ENCODE measurements at places on chromosomes 3 and 15. TPM values are rescaled to one million over a fixed set of nuclear protein-coding genes. Genes with fewer than 3 reads are reported as not detected.

The ARPP21 gene
- total RNA-seq = not detected

DNA sequence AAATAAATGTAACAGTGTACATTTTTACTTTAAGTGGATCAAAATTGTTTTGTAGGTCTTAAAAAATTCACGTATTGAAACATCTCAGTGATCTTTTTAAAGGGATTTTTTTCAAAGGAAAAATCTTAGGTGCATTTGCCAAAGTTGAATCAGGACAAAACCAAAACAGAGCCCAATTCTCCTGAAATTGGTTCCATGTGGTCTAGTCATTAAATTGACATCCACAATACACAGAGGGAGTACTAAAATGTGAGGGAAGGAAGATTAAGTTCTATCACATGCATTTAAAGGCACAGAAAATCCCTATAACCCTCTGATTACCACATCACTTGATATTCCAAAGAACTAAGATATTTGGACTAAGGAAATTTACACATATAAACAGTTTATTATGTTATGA lies 39.3 kb upstream of the HDC start:
- H3K4me3 ChIP-seq = no peak overlapping the region
- H3K27me3 ChIP-seq = no peaks in the 10 kb centered on the region
- DNase-seq = no peak
- peaks cover 4% of the 10 kb centered on the region for H3K36me3 ChIP-seq
- no peaks in the 10 kb centered on the region for H3K4me1 ChIP-seq
- no peak overlapping the region for H3K27ac ChIP-seq

DNA sequence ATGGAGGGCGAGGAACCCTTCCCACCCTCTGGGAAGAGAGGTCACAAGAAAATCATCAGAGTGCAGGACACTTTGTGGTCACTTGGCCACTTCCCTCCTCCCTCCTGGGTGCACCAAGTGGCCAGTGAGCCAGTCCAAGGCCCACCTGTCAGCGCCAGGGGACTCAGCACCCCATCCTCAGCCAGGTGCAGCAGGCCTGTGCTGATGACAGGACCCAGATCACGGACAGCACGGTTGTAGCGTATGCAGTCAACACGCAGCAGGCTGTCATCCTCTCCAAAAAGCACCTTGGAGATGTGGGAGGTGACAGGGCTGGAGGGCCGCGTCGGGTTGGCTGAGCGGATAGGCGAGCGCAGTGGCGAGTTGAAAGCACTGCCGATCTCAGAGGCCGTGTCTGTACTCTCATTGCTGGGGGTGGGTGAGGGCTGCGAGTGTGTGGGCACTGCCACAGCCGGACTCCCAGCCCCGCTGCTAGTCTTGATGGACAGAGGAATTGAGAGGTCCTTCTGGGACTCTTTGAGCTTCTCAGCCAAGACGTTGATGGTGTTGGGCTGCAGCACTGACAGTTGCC lies 41.5 kb downstream of the SEMA3G start:
- H3K4me3 ChIP-seq = no peak overlapping the region
- no peak overlapping the region for H3K27ac ChIP-seq
- DNase-seq = no peak
- H3K4me1 ChIP-seq = no peaks in the 10 kb centered on the region
- peaks cover 52% of the 10 kb centered on the region for H3K36me3 ChIP-seq
- no peaks in the 10 kb centered on the region for H3K27me3 ChIP-seq

DNA sequence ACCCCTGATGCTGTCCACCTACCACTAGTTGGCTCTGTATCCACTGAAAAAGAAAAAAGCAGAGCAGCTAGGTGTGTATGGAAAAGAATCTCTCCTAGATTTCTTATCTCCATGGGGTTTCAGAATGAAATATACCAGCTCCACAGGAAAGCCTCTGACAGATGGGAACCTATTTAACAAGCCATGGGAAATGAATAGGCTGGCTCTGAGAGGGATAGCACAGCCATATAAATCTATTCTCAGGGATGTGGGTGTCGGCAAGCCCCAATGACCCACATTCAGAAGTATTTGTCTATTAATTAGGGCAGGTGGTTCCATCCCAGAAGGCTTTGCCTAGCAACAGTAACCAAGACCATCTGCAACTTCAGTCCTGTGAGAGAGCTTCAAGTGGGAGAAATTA lies 694.1 kb downstream of the AGBL1 start:
- no peak overlapping the region for H3K4me3 ChIP-seq
- peaks cover 20% of the 10 kb centered on the region for H3K4me1 ChIP-seq
- H3K27ac ChIP-seq = no peak overlapping the region
- H3K36me3 ChIP-seq = no peaks in the 10 kb centered on the region
- DNase-seq = no peak

The TMEM207 gene
- total RNA-seq = not detected

DNA sequence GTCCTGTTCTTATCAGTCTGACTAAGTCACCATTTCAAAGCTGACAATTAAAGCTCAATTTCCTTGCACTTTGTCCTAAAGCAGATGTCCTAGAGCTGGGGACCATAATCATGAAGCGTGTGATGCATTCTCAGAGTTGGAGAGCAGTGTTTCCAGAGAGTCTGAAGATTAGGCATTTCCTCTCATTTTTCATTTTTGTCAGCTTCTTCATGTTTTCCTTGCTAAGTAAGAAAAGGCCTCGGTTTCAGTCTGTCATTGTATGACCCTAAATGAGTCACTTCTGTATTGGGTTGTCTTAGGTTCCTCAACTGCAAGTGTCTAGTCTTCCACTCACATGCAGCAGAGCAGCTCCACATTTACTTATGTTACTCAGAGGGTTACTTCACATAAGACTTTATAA lies 257.2 kb upstream of the TPRG1 start:
- no peaks in the 10 kb centered on the region for H3K27me3 ChIP-seq
- H3K4me3 ChIP-seq = no peak overlapping the region
- no peak overlapping the region for H3K27ac ChIP-seq
- no peak for DNase-seq
- no peaks in the 10 kb centered on the region for H3K36me3 ChIP-seq
- H3K4me1 ChIP-seq = no peaks in the 10 kb centered on the region

The SLC24A1 gene
- total RNA-seq = 12.3 TPM

DNA sequence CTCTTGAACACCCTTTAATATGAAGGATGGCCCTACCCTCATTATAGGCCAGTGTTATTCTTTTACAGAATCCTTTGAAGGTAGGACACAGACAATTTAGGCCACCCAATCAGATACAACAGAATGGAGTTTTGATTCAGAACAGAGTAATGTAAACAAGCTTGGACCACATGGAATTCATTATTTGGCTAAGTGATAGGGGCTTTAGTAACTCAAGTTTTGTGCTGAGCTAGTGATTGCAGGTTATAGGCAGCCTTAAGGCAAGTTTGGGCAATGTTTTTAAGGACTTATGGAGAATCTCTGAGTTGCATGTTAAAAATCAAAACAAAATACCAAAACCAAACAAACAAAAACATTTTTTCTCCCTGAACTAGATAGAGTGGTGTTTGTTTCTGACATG lies 312.1 kb upstream of the ROBO1 start:
- H3K27me3 ChIP-seq = no peaks in the 10 kb centered on the region
- no peak overlapping the region for H3K4me3 ChIP-seq
- H3K4me1 ChIP-seq = no peaks in the 10 kb centered on the region

The ADIPOQ gene
- total RNA-seq = 6.8 TPM

DNA sequence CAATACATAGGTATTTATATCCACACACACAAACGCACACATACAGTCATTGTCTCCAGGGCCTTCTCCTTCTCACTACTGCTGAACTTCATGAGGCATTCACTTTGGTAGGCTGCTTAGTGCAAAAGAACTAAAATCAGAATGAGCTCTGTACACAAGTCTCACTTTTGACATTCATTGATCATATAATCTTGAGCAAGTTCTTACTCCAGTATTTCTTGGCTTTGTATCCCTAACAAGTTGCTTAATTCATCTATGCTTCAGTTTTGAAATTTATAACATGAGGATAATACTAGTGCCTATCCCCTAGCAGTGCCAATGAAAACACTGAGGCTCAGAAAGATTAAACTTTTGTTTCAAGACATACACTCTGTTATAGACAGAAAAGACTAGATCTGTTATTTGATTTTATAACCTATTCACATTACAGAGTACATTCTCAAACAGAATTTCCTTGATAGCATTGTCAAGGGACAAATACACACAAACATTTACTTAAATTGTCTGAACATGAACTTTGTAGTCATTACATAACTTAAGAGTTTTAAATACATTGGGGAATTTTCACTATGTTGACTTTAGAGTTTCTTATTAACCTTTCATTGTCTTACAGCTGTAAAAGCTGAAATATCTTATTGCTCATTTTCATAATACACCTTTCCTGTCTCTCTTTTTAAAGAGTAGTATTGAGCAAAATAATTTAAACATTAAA lies 55.0 kb upstream of the SI start:
- H3K27ac ChIP-seq = no peak overlapping the region
- no peak for DNase-seq
- H3K36me3 ChIP-seq = no peaks in the 10 kb centered on the region

DNA sequence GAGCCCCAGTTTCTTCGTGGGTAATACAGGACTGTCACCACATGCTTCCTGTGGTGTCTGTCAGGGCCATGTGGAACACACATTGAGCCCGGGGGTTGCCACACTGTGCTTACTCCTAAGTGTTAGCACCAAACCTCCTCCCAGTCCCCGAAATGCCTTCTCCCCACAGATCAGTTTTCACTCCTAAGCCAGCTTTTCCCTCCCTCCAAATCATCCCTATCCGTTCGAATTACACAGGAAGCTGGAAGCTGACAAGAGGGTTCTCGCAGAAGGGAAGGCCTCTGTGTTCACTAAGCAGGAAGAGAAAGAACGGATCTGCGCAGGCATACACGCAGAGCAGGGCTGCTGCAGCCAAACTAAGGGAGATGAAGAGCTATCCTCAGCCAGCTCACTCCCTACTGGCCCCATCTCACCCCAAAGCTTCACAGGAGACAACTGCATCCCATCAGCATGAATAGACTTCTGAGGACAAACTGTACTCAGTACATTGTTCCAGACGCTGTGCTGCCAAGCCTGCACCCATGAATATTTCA lies 32.3 kb downstream of the XXYLT1 start:
- no peak for DNase-seq
- H3K27ac ChIP-seq = no peak overlapping the region
- no peak overlapping the region for H3K4me3 ChIP-seq
- no peaks in the 10 kb centered on the region for H3K4me1 ChIP-seq
- no peaks in the 10 kb centered on the region for H3K36me3 ChIP-seq

DNA sequence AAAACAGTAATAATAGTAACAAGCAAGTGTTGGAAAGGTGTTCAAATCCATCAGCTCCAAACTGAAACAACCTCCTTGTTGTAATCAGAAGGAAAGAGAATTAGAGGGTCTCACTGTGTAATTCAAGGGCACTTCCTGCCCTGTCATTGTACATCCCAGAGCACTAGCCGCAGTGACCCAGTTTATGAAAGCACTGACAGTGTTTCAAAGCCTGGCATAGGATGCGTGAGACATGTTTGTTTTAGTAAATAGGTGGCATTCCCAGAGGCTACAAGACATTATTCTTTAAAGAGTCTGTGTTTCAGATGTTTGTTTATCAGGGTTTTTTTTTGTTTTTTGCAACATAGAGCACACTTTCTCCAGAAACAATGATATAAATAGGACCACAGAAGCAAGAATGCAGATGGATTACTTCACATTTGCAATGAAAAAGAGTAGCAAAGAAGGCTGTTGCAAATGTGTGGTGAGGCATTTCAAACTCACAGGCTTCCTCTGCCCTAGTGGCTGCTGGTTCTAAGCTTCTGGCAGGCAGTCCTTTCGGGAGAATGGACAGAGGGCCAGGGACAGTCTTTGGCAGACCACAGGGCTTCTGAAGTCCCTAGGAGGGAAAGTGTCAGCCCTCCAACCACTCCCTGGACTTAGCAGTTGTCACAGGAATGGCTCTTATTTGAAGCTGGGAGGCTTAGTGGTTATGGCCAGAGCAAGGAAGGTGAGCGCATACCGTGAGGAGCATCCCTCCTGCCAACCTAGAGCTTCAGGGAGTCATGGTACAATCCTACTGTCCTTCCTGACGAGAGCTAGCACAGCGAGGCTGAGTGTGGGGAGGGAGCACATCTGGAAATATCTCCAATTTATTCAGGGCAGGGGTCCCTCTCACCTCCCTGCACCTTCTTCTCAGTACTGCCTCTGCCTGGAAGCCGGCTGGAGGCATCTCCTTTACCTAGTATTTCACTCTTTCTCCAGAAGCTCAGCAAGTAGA lies 31.4 kb upstream of the TIPARP start:
- H3K4me1 ChIP-seq = no peaks in the 10 kb centered on the region
- no peak overlapping the region for H3K4me3 ChIP-seq
- H3K36me3 ChIP-seq = no peaks in the 10 kb centered on the region
- no peak overlapping the region for H3K27ac ChIP-seq
- H3K27me3 ChIP-seq = no peaks in the 10 kb centered on the region

GRCh38 chr3:187012609-187013051 lies 82.3 kb downstream of the ST6GAL1 start:
- H3K36me3 ChIP-seq = no peaks in the 10 kb centered on the region
- H3K27ac ChIP-seq = peak overlapping the region; percentile 69
- no peaks in the 10 kb centered on the region for H3K27me3 ChIP-seq
- H3K4me3 ChIP-seq = no peak overlapping the region

The UACA gene
- 119 TPM for total RNA-seq

- H3K27me3 ChIP-seq = no peaks in the 10 kb centered on the region
- H3K4me3 ChIP-seq = no peak overlapping the region
- H3K27ac ChIP-seq = no peak overlapping the region
- H3K4me1 ChIP-seq = no peaks in the 10 kb centered on the region
Observed at GRCh38 chr3:197009532-197010019, 20.0 kb downstream of the MELTF start.

GRCh38 chr3:119658994-119659393 lies 1.4 kb downstream of the POPDC2 start:
- no peaks in the 10 kb centered on the region for H3K36me3 ChIP-seq
- H3K27ac ChIP-seq = no peak overlapping the region
- H3K4me3 ChIP-seq = no peak overlapping the region
- DNase-seq = no peak
- no peaks in the 10 kb centered on the region for H3K27me3 ChIP-seq

The GOLGA8T gene
- 1.3 TPM for total RNA-seq

DNA sequence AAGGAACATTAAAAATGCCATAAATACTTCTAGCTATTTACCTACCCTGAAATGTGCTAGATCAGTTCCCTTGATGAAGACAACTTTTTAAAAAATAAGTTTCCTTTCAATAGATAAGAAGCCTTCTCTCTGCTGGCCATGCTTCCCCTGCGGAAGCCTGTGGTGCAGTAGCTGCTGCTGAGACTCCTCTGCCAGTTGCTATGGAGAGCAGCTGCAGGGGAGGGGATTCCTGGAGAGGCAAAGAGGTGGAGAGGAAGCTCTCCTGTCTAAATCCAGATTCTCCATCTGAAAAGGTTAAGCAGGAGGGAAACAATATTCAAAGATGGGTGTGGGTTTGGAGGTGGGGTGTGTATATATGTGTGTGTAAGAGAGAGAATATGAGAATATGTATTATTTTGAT lies 69.8 kb upstream of the BFSP2 start:
- H3K36me3 ChIP-seq = no peaks in the 10 kb centered on the region
- H3K27me3 ChIP-seq = no peaks in the 10 kb centered on the region
- no peak overlapping the region for H3K27ac ChIP-seq
- no peak overlapping the region for H3K4me3 ChIP-seq

GRCh38 chr3:142022381-142022780 lies 127.0 kb downstream of the TFDP2 start:
- H3K27ac ChIP-seq = peak overlapping the region; percentile 22
- H3K4me3 ChIP-seq = no peak overlapping the region

GRCh38 chr3:177714945-177715344 lies 517.7 kb upstream of the TBL1XR1 start:
- DNase-seq = no peak
- no peak overlapping the region for H3K4me3 ChIP-seq
- H3K27me3 ChIP-seq = no peaks in the 10 kb centered on the region
- no peaks in the 10 kb centered on the region for H3K36me3 ChIP-seq

- no peak for DNase-seq
- peak overlapping the region; percentile 40 for H3K27ac ChIP-seq
- H3K4me1 ChIP-seq = peaks cover 69% of the 10 kb centered on the region
- H3K36me3 ChIP-seq = no peaks in the 10 kb centered on the region
- no peaks in the 10 kb centered on the region for H3K27me3 ChIP-seq
Observed at GRCh38 chr3:119350114-119350513, 55.9 kb downstream of the ARHGAP31 start.

Data from thyroid gland (tissue), 4 donors.